Stimulated activated CD8-positive, alpha-beta memory T cell treated with anti-CD3 and anti-CD28 coated beads, Interleukin-15, amount 100 ng/mL, for 4 hours (primary cell): ENCODE measurements at places on chromosomes 2 and 18.

- no peak for DNase-seq
These were observed 47.1 kb downstream of the HS1BP3 start for GRCh38 chr2:20603791-20604190.

- DNase-seq = no peak
These were observed 36.2 kb downstream of the THADA start for GRCh38 chr2:43559391-43560230.

DNA sequence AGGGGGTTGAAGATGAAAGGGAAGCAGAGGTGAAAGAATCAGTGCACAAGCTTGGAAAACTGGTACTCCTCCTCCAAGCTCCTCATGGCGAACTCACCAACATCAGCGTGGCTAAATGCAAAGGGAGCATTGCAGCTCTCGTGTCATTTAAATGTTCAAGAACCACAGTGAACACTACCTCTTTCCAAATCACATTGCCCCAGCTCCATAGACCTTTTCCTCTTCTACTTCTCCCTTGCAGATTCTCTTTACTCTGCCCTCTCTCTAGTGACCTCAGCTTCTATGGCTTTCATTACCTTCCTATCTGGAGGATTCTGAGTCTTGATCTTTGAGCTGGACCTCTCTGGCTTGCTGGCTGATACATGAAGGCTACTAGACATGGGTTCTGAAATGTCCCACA is 14.3 kb downstream of the EPB41L3 start:
- DNase-seq = no peak

DNA sequence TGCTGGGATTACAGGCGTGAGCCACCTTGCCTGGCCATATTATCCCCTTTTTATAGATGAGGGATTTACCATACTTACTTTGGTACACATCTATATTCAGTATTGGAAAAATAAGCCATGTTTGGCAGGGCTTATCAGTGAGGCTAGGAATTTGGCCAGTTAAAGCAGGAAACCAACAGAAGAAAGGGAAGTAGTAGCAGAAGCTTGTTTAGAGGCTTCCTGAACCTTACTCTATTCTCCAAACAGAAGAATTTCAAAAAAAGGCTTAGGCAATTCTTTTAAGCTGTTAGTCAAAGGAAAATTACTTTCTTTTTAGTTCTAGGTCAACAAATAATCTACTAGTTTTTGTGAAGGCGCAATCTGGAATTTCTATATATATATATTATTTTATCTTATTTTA is 3.2 kb upstream of the GLS start:
- no peak for DNase-seq

GRCh38 chr2:155840661-155841060 is 491.9 kb downstream of the NR4A2 start:
- DNase-seq = no peak

DNA sequence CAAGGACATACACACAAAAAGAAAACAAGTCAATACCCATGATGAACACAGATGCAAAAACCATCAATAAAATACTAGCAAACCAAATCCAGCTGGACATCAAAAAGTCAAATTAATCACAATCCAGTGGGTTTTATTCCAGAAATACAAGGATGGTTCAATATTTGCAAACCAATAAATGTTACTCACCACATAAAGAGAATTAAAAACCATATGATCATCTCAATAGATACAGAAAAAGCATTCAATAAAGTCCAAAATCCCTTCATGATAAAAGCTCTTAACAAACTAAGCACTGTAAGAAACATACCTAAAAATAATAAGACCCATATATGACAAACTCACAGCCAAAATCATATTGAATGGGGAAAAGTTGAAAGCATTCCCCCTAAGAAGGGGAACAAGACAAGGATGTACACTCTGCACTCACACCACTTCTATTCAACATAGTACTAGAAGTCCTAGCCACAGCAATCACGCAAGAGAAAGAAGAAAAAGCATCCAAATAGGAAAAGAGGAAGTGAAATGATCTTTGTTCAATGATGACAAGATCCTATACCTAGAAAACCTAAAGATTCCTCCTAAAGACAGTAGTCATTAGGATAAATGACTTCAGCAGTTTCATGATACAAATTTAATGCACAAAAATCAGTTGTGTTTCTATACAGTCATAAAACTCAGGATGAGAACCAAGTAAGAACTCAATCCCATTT is 62.6 kb downstream of the TRAPPC8 start:
- no peak for DNase-seq

- DNase-seq = no peak
These were observed 253.0 kb upstream of the CNTNAP5 start for GRCh38 chr2:123771928-123772632.

GRCh38 chr2:10380048-10380926 is 67.8 kb downstream of the ODC1 start:
- DNase-seq = no peak

GRCh38 chr2:241957276-241957675 is 87.7 kb downstream of the RTP5 start:
- DNase-seq = no peak

GRCh38 chr2:189543367-189543766 is 37.2 kb downstream of the SLC40A1 start:
- DNase-seq = no peak

DNA sequence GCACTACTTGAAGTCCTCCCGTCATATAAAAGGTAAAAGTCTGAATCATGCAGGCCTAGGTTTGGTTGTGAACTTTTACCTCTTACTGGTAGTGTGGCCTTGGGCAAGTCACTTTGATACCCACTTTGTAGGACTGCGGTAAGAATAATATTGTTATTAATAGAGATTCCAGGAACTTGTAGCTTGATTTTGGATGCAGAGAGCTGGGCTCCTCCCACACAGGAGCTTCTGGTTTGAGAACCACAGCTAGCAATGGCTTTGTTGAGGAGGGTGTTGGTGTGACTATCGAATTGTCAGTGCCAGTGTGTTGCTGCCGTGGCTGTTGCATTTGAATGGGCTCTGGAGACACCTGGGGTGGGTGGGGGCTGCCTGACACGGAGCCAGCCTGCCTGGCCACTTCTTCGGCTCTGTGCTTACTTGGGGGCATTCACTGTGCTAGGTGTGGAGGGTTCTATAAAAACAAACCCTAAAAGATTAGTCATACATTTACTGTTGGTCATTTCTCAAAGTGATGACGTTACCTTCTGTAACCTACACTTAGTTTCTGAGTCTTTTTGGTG is 38.5 kb downstream of the ASAP2 start:
- no peak for DNase-seq

- DNase-seq = no peak
These were observed 72.9 kb downstream of the TMEM182 start for GRCh38 chr2:102834523-102835273.

GRCh38 chr18:71116535-71116934 is 827.7 kb downstream of the SOCS6 start:
- no peak for DNase-seq

DNA sequence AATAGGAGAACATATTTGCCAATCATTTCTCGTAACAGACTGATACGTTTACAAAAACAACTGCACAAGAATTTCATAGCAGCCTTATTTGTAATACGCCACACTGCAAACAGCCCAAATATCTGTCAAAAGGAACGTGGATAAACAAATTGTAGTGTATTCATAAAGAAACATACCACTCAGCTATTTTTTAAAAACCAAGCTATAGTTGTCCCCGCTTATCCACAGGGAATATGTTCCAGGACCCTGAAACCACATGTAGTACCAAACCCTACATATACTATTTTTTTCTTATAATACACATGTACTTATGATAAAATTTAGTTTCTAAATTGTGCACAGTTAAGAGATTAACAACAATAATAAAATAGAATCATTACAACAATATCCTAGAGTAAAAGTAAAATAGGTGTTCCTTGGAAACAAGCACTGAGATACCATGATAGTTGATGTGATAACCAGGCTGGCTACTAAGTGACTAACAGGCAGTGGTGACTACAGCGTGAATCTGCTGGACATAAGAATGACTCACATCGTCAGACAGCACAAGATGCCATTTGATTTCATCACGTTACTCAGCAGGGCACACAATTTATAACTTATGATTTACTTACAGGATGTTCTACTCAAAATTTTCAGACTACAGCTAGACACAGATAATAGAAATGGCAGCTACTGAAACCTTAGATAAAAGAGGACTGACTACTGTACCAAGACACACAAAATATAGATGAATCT is 367.4 kb downstream of the NCKAP5 start:
- DNase-seq = no peak

DNA sequence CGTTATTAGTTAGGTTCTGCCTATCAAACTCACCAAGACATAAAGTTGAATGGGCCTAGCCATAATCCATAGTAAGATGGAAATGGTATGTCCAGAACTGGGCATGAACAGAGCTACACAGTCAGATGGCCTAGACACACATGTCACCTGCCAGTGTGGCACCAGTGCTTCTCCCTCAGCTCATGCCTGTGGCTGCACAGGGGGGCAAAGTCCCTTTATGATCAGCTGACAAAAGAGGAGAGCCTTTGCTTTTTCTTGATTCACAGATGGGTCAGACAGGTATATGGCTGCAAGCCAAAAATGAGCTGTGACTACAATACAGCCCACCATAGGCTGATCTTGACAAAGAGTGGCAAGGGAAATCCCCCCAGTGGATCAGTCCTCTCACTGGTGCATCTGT is 28.3 kb upstream of the STARD7 start:
- DNase-seq = no peak

DNA sequence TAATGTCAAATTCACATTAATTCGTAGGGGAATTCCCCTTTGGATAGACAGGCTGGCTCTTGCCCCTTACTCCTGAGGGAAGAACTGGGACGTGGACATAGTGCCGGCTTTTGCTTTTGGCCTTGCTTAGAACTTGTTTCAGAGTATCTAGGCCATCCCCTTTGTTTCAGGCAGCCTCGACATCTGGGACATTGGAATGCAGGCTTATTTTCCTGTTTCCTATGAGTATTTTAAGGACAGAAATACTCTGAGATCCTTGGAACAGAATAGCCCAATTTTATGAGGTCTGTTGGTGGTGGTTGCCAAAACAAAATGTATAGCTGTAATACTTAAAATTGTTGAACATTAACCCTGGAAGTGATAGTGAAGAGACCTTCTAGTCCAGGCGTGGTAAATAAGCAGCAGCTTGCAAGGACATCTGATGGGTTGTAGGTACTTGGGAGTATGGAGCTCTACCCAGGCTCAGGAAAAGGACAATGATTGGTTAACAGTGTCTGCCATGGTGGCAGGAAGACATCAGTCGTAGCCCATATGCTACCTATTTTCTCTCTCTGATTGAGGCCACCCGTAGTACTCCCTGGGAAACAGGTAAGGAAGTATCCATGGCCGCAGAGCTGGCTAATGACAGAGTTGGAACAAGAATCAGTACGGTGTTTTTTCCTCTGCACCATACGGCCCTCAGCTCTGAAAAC is 112.4 kb downstream of the CDK15 start:
- DNase-seq = no peak

DNA sequence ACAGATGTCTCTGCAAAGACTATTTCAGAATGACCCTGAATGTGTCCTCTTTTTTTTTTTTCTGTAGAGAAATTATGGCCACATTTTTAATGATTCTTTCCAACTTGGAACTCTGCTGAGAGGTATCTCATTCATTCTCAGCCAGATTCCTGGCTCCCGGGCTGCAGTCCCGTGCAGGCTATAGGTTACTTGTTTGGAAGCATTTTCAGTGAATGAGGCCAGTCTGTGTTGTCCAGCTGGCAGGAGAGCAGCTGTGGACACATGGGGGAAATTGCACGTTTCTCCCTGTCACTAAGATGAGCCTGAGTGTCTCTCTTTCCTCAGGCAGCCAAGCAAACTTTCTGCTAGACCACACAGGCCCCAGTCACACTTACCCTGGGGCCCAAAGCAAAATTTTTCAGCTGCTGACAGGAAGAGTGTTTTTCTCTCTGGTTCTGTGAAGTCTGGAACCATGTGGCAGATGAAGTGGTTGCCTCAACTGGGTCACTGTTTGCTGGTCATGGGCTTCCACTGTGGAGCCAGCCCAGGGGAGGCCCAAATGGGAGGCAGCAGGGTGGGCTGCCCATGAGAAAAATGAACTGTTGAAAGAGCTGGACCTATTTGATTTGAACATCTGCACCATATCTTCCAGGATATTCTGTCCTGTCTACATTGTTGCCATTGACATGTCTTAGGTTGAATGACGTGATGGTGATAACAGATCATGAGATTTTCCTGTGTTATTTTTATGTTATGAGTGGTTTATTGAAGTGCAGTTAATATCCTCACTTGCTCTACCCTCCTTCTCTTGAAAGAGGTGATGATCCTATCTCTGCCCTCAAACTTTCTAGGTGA is 431.2 kb downstream of the LPIN1 start:
- DNase-seq = no peak

DNA sequence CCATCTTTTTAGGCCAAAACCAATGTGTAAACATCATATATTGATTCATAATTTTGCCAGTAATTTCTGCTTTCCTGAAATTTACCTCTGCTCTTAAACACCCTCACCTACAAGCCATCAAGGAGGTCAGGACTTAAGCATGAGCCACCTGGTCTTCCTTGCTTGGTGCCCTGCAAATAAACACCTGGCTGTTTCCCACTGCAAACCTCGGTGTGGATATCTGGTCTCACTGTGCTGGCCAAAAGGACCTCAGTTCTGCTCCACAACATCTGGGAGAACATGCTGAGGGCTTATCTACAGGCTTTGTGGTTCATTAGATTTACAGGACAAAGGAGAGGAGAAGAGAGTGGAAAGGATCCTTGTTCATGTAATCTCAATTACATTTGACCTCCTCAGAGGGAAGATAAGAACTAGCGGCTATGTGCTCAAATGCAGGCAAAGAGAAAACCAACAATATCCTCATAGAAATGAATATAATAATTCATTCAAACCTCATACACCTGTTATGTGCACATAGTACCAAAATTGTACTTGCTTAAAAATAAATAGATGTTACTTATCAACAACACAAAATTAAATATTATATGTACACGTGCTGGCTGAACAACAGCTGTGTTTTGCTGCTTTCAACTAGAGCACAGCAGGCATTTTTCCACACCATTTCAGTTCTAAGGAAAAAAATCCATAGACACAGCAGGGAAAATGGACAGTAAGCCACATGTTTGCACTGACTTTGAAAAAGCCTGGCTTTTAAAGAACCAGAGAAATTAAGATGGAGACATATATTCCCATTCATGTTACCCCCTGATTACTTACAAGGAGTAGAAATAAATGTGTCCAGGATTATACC is 465.1 kb downstream of the LPIN1 start:
- no peak for DNase-seq

GRCh38 chr2:234335661-234336228 is 161.1 kb downstream of the ARL4C start:
- peak; percentile 1 for DNase-seq

GRCh38 chr2:155070489-155070888 is 372.0 kb downstream of the KCNJ3 start:
- DNase-seq = no peak

DNA sequence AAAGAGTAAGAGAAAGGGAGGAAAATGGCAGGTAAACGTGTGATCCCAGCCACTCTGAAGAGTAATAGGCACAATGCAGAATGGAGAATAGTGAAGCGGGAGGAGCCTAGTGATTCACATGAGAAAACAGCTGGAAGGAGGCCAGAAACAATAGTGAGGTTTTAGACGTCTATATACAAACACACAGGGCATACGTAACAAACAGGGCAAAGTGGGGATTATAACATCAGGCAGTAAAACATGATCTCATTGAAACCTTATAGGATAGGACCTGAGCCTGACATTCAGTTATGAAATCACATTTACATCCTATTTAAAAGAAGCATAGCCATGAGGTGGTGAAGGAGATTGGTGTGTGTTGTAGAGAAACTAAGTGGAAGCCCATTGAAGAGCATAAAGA is 33.0 kb upstream of the GATA6 start:
- no peak for DNase-seq

- no peak for DNase-seq
These were observed 29.9 kb downstream of the PTPN18 start for GRCh38 chr2:130385709-130386108.
